ENCODE measurements at places on chromosomes 13 and 19.

DNA sequence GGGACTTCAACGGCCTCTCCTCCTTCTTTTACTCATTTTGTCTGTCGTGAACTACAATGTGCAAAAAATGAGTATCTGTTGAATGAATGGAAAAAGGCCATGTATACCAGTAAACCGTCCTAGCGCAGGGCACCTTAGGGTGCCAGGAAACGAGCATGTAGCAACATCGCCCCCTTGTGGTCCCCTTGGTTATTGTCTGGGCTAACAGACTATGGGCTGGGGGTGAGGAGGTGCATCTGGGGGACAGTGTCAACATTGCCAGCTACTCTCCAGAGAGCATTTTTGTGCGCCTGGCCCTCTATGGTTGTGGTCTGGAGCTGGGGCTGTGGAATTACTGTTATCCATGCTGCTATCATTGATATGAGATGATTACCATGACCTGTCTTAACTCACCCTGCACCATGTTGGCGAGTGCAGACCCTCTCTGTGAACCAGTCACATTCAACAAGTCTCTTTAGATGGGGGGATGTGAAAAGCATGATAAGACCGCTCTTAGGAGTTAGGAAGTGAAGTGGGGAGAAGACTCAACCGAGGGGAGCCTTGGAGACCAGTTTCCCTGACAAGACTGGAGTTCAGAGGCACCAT lies 22.8 kb upstream of the SIGLEC11 start:
- peak; percentile 55 for DNase-seq

DNA sequence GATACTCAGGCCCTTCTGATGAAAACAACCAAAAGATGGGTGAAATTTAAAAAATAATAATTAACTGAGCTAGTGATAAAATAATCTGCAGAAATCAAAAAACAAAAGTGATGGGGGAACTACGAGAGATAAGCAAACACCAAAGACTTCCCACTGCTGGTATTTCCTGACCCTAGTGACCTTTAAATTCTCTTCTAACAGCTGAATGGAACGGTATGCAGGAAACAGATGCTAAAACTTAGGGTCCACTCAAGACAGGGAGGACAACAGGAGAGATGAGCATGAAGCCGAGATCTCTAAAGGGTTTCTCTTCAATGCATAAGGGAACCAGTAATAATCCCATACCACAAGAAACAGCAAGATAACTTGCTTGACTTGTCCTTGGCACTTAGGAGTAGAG lies 50.8 kb downstream of the USP12 start:
- DNase-seq = no peak

- no peak for DNase-seq
Measured at GRCh38 chr19:5132206-5132560, 163.3 kb downstream of the KDM4B start.

GRCh38 chr19:55986487-55986886 lies at the start of gene NLRP5:
Gene NLRP5 (plus strand): TSS chr19:55986775.
- no peak for DNase-seq

GRCh38 chr19:35767288-35768081 lies 7.9 kb upstream of the ARHGAP33 start:
- no peak for DNase-seq

DNA sequence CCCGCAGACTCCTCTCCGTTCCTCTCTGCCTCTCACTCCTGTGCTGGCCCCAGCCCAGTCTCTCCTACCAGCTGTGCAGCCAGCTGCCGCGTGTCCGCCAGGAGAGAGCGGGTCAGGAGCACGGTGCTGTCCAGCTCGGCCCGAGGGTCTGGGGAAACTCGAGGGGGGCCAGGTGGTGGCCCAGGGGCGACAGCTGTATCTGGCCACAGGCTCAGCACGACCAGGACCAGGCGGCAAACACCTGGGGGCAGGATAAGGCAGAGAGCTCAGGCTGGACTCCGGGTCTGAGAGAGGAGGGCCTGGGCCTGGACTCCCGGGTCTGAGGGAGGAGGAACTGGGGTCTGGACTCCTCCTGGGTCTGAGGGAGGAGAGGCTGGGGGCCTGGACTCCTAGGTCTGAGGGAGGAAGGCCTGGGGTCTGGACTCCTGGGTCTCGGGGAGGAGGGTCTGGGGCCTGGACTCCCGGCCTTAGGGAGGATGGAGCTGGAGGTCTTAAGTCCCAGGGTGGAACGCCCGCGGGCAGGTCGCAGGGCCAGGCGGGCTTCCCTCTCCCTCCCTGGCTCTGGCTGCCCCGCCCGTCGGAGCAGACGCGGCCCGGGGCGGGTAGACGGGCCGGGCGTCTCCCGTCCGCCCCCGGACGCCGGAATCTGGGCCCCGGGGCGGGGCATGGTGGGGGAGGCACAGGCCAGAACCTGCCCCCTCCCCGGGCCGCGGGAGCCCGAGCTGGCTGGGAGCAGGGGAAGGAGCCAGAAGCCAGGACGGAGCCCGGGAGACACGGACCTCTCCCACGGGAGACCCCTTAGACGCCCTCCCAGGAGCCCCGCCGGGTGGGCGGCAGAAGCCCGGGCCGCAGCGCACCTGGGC lies 1.3 kb downstream of the IL11 start:
- DNase-seq = no peak

- no peak for DNase-seq
Measured at GRCh38 chr13:41137951-41138350, 5.3 kb upstream of the KBTBD6 start.

- DNase-seq = no peak
Measured at GRCh38 chr13:44395976-44396694, 22.5 kb downstream of the SERP2 start.

DNA sequence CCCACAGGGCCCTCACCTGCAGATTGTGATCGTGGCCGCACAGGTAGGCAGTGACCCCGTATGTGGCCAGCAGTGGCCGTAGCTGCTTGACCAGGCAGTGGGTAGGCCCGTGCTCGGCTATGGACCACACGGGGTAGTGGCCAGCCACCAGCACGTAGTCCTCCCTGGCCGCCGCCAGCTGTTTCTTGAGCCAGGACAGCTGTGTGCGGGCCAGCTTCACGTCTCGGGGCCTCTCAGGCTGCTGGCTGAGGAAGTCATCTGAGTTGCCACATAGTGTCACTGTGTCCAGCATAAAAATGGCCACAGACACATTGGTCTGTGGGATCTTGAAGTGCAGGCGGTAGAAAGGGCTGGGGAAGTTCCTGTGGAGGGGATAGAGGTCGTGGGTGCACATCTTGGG lies 1.2 kb downstream of the ACP5 start:
- no peak for DNase-seq

GRCh38 chr13:40624986-40625385 lies 41.5 kb downstream of the FOXO1 start:
- no peak for DNase-seq

DNA sequence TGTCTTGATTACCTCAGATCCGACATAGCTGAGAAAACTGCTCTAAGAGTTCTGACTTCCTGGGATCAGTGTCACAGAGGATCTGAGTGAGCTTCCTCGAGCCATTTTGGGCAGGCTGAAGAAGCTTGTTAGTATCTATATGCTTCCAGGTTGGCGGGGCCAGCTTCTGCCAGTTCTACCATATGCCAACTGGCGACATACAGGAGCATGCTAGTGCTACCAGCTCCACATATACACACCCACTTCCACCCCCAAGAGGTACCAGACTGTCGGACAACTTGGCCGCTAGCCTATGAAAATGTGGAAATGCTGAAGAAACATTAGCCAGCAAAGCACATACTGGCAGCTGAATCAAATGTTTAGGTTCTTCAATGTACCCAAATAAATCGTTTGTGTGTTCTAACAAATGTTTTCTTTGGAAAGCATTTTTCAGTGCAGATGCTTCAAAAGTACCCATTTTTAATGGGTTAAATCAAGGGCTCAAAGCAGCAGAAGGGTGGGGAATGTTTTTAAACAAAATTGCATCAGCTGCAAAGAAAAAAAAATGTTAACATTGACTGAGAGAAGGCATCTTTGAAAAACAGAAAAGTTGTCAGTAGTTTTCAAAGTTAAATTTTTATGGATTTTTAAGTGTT lies 163.7 kb downstream of the KLF12 start:
- DNase-seq = no peak

DNA sequence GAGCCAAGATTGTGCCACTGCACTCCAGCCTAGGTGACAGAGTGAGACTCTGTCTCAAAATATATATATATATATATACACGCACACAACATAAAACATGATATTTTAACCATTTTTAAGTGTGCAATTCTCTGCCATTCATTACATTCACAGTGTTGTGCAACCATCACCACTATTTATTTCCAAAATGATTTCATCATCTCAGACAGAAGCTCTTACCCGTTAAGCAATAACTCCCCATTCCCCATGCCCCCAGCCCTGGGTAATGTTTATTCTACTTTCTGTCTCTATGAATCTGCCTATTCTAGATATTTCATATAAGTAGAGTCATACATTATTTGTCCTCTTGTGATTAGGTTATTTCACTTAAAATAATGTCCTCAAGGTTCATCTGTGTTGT lies 20.3 kb downstream of the WDR88 start:
- DNase-seq = no peak

DNA sequence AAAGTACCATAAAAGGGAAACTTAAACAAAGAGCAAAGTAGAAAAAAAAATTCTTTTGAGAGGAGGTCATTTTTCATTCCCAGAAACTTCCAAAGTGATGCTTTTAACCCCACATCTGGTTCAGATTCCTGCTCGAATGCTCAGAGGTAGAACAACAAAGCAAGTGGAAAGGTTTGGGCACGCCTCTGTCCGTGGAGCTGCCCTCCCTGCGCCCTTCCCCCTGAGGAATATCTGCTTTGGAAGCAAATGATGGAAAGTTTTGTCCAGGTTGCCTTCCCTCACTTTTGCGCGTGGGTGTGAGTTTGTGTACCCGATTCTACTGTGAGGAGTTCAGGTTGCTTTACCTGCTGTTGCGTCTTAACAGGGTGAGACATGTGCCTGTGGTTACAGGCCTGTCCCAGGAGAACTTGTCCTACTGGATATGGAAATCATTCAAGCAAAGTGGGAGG lies 110.2 kb downstream of the KLF5 start:
- no peak for DNase-seq

DNA sequence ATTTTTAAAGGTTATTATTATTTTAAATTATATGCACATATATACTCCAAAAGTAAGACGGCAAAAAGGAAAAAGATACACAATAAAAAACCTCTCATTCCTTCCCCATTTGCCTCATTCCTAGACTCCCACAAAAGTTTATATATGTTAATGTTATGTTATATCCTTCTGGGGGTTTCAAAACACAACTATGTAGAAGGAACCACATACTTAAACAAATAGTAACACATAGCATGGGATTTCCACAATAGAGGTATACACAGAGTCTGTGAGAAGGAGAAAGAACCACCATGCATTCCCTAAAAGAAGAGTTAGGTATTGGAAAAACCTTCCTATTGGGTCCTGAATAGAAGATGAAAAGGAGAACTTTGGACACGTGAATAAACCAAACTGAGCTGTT lies 9.1 kb downstream of the PDS5B start:
- DNase-seq = no peak

DNA sequence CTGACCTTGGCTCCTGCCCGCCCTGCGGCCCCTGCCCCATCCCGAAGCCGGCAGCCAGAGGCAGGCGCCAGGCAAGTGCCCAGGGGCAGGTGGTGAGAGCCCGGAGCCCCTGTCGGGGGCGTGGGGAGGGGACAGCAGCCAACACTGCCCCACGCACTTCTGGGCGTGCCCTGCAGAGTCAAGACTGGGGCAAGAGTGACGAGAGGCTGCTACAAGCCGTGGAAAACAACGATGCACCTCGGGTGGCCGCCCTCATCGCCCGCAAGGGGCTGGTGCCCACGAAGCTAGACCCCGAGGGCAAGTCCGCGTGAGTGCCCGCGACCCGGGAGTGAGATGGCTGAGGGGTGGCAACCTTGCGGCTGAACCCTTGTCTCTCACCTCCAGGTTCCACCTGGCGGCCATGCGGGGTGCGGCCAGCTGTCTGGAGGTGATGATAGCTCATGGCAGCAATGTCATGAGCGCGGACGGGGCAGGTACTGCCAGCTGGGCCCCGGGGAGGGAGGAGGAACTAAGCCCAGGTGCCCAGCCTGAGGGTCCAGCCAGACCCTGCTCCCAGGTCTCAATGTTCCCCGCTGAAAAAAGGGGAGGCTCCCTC lies 17.3 kb downstream of the ANKRD24 start:
- DNase-seq = no peak

- DNase-seq = no peak
Measured at GRCh38 chr13:36432106-36432544, at the start of gene CCNA1. Gene CCNA1 (plus strand): TSS chr13:36432495. CDS start chr13:36433057, 562 bp downstream.

DNA sequence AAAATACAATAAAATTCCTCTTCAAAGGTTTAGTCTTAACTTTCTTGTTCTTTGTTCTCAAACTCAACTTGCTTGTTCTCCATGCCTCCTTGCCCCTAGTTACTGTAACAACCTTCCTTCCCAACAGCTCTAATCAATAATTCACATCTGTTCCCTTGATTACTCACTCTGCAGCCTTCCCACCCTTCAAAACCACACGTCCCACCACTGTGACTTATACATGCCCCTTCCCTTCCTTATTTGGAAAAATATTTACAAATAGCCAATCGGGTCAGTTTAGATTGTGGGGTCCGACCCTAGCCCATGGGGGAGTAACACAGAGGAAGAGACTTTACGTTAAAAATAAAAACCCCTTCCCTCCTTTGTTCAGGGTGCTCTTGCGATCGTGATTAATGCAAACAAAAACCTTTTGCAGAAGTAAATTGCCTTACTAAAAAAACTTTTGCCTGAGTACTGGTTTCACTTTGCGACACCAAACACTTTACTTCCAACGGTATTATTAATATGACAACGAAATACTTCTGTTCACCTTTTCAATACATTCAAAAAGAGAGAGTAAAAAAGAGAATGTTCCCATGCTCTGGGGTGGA lies 512 bp upstream of the ZNF93 start:
- no peak for DNase-seq

GRCh38 chr13:49062297-49062896 lies 86.7 kb downstream of the FNDC3A start:
- DNase-seq = no peak

DNA sequence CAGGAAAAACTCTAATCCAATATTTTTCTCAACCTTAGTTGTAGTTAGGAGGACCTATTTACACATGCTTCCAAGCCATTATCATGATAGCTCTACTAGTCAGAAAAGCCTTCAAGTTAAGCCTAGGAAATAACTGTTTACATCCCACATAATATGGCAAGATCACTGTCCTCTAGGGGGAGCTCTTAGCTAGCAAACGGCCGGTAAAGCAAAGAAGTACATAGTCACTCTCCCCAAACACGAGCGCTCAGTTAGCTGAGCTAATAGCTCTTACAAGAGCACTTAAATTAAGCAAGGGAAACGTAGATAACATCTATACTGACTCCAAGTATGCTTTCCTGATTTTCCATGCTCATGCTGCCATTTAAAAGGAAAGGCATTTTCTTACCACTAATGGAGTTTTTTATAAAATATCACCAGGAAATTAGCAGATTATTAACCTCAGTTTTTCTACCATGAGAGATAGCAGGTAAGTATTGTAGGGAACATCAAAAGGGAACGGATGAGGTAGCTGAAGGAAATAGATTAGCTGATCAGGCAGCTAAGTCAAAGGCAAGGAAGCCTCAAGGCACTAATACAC lies 100.6 kb upstream of the PABPC3 start:
- DNase-seq = peak; percentile 36

DNA sequence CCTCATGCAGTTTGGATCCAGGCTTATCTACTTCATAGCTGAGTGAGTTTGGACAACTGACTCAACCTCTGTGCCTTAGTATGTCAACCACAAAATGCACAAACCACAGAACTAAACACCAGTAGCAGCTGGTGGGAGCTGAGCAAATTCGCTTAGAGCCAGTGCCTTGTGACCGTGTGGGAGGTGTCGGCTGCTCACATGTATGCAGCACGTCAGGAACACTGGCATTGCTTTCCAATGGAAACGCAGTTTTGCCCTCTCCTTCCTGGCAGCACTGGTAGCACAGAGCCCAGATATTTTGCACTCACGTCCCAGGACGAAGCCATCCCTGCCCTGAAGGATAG lies 8.3 kb upstream of the NTN5 start:
- DNase-seq = no peak

GRCh38 chr13:40155201-40155600 lies 499.7 kb downstream of the COG6 start:
- no peak for DNase-seq
